ENCODE measurements at places on chromosomes 2 and 18.
A peak's percentile ranks its signal among the peaks of the same experiment; 100 is the strongest.

GRCh38 chr2:42051543-42052235 lies 3.9 kb downstream of the PKDCC start:
- H3K36me3 ChIP-seq, result no peaks in the 10 kb centered on the region
- H3K27me3 ChIP-seq, result no peaks in the 10 kb centered on the region
- no peak for DNase-seq
- no peak overlapping the region for H3K27ac ChIP-seq
- peaks cover 4% of the 10 kb centered on the region for H3K4me1 ChIP-seq
- H3K4me3 ChIP-seq, result peak overlapping the region; percentile 65

DNA sequence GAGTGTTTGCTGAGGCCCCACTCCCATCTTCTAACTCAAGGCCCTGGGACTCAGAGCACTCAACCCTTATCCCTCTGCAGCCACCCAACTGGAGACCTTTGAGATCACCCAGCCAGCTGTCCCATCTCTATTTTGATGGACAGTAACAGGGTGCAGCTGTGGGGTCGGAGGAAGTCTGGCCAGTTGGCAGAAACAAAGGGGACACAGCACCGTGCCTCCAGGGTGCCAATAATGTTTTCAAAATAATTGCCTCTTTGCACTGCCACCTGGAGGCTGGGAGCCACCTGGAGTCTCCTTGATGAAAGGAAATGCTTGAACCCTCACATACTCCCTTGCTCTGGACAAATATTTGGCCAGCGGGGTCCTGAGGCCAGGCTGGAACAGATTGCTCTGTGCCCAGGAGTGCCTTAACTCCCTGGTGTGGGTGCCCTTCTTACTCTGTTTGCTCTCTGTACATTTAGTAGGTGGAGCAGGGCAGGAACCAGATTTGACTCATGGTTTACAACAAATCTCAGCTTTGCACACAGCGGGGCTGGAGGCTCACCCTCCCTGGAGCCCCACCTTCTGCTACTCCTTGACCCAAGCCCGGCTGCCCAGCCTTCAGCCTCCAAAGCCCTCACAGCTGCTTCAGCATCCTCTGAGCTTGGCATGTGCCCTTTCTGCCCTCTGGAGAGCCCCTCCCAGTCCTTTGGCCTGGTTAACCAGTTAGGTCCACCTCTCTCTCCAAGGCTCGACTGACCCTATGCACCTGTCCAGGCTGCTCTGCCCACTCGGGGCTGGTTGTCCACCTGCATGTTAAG lies 17.2 kb downstream of the MAL start:
- no peaks in the 10 kb centered on the region for H3K36me3 ChIP-seq
- no peak for DNase-seq
- no peak overlapping the region for H3K27ac ChIP-seq

DNA sequence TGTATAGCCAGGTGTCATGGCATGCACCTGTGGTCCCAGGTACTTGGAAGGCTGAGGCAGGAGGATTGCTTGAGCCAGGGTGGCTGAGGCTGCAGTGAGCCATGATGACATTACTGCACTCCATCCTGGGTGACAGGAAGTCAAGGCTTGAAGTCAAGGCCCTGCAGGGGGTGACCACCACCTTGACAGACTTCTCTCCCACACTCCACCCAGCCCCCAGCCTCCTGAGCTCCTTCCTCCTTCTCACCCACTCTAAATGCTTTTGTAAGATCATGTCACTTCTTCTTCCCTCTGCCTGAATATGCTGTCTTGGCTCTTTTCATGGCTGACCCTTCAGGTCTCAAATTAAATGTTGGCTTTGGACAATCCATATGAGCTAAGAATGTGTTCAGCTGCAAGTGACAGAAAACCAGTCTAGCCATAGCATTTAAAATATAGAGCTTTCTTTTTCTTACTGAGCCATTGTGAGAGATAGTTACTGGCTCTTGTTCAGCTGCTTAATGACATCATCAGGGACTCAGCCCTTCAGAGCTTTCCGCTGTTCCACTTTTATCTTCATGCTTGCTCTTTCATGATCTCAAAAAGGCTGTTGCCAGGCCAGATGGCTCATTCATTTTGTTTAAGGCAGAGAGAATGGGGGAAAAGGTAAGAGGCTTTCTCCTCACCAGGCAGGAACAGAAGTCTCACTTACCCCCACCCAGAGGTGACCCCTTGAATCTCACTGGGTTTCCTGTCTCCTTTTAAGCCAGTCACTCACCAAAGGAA lies 36.7 kb upstream of the TTC39C start:
- no peak for DNase-seq
- H3K27ac ChIP-seq, result no peak overlapping the region
- no peaks in the 10 kb centered on the region for H3K4me1 ChIP-seq
- no peak overlapping the region for H3K4me3 ChIP-seq
- no peaks in the 10 kb centered on the region for H3K27me3 ChIP-seq
- H3K36me3 ChIP-seq, result no peaks in the 10 kb centered on the region

DNA sequence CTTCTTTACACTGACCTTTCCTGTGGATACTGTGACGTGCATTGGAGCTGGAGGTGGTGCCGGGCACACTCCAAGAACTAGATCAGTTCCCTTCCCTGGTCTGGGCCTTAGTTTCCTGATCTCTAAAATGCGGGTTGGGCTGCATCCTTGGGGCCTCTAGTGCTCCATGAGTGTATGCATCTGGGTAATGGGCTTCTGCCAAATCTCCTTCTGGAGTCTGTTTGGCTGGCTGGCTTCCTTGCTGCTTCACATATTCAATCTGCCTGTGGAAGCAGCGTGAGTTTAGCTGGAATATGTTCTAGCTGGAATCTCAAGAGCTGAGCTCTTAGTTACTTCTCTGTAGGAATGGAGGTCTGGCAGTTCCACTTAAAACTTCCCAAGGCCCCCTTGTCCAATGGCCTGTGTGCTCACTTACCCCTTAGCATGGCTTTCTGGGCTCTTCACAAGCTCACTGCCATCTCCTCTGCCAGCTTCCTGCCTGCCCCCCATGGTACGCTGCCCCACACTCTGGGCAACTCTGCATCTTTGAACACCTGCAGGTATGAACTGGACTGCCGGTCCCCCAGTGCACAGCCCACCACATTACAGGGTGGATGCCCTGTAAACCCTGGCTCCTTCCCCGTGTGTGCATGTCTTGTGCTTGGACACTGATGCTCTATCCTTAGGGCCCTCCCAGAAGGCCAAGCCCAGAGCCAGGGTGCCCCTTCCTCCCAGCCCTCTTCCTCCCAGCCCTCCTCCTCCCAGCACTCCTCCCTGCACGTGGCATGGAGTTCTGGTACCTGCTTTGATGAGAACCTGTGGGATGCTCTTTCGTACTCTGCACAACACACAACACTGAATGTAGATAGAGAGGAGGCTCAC lies 103.6 kb upstream of the SMAD2 start:
- H3K27me3 ChIP-seq, result no peaks in the 10 kb centered on the region
- no peak for DNase-seq
- H3K27ac ChIP-seq, result no peak overlapping the region
- no peak overlapping the region for H3K4me3 ChIP-seq
- no peaks in the 10 kb centered on the region for H3K4me1 ChIP-seq

DNA sequence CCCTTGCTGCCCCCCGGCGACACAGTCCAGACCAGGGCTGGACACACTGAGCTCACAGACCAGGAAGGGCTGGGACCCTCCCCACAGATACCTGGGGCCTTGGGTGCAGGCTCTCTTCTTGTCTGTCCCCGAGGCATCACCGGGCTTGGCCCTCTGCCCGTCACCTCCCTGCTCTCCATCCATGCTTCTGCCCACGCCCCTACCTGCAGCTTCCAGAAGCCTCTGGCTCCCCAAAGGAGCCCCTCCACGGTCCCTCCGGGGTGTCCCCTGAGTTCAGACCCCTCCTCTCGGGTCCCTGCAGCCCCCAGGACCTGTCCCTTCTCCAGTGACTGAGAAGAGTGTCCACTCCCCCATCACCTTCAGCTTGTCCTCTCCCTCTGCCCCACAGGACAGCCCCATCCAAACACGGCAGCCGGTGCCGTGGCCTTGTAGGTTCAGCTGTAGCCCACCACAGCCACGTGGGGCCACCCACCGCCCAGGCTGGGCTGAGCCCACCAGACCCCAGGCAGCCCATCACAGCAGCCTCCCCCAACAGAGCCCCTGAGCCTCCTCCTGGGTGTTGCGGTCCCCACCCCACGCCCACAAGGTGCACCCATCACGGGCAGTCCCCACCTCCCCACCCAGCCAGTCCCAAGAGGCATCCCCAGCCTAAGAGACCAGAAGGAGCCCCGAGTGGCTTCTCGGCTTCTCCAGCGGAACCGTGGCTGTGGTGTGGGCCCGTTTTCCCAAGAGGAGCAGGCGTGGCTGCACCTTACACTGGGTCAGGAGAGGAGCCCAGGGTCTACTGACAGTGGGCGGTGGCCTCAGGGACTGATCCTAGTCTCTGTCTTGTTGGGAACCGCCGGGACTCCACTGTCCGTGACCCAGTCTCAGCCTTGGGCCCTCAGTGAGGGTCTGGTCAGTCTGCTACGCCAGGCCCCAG lies 53.1 kb downstream of the RAMP1 start:
- H3K27me3 ChIP-seq, result no peaks in the 10 kb centered on the region
- H3K36me3 ChIP-seq, result no peaks in the 10 kb centered on the region
- no peaks in the 10 kb centered on the region for H3K4me1 ChIP-seq
- no peak overlapping the region for H3K27ac ChIP-seq

DNA sequence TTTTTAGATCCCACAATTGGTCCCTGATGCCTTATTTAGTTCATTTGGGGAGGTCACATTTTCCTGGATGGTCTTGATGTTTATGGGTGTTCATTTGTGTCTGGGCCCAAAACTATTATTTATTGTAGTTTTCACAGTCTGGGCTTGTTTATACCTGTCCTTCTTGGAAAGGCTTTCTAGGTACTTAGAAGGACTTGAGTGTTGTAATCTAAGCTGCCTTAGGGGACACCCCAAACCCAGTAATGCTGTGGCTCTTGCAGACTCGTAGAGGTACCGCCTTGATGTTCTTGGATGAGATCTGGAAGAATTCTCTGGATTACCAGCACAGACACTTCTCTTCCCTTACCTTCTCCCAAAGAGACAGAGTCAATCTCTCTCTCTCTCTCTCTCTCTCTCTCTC lies 25.0 kb upstream of the ITSN2 start:
- H3K27ac ChIP-seq, result no peak overlapping the region
- no peaks in the 10 kb centered on the region for H3K36me3 ChIP-seq
- H3K4me3 ChIP-seq, result no peak overlapping the region

DNA sequence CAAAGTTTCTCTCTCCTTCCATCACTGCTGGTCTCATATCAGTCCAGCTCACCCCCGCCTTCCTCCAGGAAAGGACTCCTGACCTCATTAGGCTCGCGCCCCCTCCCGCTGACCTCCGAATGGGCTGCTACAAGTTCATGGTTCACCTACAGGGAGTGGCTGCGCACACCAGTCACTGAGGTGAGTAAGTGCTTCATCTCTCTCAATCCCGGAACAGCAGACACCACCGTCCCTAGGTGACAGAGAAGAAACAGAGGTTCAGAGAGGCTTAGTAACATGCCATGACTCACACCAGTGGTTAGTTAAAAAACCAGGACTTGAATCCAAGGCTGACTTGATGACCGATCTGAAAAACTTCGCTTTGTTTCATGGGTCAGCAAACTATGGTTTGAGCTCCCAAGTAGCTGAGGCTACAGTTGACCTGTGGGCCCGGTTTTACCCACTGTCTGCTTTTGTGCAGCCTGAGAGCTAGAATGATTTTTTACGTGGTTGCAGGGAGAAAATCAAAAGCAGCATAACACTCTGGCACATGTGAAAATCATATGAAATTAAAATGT lies 42.0 kb downstream of the ZFP36L2 start:
- no peak overlapping the region for H3K4me3 ChIP-seq
